T-helper 9 cell (primary cell): ENCODE measurements at places on chromosomes 4 and X.

GRCh38 chr4:153206534-153206933, 2.3 kb downstream of the TRIM2 start:
- DNase-seq, result no peak

DNA sequence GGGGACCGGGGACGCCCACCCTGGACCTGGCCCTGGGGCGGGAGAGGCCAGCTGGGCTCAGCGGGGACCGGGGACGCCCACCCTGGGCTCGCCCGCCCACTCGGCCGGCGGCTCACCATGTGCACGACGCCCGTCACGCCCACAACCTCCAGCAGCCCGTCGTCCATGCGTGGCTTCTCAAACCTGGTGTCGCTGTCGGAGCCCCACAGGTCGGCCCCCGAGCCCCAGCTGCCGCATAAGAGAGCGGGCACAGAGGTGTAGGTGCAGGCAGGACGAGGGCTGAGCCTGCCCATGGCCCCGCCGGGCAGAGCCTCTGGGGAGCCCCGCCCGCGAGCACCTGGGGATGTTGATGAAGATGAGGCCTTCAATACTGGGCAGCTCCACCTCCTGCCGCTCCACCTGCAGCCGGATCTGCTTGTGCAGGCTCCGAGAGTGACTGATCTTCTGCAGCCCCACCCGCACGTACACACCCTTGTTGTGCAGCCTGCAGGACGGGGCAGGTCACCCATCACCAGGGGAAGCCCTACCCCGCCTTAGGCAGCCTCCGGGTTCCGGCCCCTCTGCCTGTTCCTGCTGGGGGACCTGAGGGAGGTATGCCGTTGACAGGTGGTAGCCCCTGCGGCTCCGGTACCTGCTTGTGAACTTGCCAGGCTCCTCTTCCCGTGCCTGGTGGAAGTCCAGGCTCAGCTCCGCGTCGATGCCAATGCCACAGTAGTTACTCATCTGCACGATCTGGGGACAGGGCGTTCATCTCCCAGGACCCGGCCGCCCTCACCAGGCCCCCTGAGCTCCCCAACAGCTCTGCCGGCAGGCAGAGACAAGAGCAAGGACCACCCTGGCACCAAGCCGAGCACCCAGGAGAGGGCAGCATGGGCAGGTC, 11.8 kb downstream of the DGKQ start:
- DNase-seq, result no peak

DNA sequence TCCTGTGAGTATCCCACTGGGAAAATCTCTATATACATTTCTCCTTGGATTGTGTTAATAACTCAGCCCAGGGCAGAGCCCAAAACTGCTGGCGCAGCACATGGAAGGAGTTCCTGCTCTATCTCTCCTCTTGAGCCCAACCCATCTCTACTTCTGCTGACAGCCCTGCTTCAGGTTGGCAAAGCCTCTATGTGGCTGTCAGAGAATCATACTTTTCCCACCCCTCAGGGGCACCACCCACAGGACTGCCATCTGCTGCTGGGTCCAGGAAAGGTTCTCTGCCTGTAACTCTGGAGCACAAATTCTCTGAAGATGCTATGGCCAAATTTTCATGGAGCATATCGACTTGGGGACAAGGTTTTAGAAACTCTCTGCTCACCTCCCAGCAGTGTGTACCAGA, 278.5 kb upstream of the EMCN start:
- no peak for DNase-seq

- DNase-seq, result no peak
Measured at GRCh38 chrX:39728025-39728424, 369.7 kb downstream of the BCOR start.

- no peak for DNase-seq
Measured at GRCh38 chr4:168269896-168270295, 48.7 kb downstream of the DDX60 start.

DNA sequence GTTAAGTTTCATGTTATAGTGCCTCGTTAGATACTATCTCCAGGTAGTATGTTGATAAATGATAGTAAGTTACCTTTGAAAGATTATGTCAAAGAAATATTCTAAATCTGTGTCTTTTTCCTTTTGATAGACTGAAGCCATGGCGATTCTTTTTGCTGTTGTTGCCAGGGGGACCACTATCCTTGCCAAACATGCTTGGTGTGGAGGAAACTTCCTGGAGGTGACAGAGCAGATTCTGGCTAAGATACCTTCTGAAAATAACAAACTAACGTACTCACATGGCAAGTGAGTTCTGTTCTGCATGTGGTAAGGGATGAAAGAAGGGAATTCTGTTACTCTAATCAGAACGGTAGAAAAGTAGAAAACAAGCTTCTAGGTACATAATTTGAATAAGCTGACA, 8.2 kb downstream of the VAMP7 start:
- DNase-seq, result no peak

- no peak for DNase-seq
Measured at GRCh38 chrX:3962511-3963311, 249.3 kb upstream of the PRKX start.

DNA sequence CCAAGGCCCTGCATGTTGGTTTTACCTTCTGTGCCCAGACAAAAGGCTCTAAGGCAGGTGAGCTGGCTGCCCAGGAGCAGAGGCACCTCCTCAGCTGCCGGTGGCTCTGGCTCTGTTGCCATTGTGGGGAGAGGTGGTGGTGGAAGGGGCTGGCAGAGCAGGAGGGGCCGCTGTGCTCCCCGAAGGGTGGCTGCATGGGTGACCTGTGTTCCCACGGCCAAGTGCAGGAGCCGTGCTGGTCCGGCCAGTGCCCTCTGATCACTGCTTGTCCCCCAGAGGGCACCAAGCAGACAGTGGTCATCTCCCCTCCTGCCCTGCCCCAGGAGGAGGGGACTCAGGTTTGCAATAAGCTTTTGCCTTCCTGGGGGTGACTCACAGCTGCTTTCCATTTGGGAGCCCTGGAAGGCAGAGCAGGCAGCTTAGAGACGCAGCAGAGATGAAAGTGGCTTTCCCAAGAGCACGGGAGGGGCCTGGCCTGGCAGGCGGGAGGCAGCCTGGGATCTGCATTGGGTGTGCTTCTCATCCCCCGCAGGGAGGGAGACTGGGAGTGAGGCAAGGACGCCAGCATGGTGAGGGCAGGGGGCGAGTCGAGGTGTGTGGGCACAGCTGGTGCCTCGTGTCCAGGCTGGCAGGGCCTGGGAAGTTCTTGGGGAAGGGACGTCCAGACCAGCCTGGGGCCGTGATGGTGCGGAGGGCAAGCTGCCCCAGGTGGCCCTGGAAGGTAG, 28.7 kb downstream of the DOK7 start:
- no peak for DNase-seq

- DNase-seq, result no peak
Measured at GRCh38 chr4:8127051-8127826, 31.4 kb downstream of the ABLIM2 start.

DNA sequence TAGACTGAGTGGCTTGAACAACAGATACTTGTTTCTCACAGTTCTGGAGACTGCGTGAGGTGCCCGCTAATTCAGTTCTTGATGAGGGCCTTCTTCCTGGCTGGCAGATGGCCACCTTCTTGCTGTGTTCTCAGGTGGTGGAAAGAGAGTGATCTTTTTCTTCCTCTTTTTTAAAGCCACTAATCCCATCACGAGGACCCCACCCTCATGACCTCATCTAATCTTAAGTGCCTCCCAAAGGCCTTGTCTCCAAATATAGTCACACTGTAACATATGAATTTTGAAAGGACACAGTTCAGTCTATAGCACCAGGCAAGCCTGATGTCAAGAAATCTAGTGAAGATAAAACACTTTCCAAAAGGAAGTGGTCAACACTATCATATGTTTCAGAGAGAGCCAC, 12.4 kb downstream of the VAMP7 start:
- no peak for DNase-seq

- DNase-seq, result no peak
Measured at GRCh38 chrX:66221856-66222255, 57.8 kb downstream of the HEPH start.

- no peak for DNase-seq
Measured at GRCh38 chrX:84320614-84321013, 132.6 kb upstream of the RPS6KA6 start.

DNA sequence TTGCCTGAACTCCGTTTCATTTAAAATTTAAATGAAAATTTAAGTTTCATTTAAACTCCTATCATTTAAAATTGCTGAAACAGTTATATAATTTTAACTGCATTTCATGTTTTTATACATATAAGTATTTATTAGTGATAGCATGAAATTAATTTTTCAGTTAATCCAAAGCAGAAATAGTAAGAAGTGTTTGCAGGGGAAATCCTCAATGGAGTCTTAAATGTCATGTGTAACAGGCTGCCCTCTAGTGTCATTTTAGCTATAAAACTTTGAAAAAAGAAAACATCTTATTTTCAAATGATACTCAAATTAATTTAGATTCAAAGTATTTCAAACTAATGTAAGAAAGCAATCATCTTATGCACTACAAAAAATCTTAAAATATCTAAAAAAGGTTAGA, 27.2 kb downstream of the TAPT1 start:
- no peak for DNase-seq

DNA sequence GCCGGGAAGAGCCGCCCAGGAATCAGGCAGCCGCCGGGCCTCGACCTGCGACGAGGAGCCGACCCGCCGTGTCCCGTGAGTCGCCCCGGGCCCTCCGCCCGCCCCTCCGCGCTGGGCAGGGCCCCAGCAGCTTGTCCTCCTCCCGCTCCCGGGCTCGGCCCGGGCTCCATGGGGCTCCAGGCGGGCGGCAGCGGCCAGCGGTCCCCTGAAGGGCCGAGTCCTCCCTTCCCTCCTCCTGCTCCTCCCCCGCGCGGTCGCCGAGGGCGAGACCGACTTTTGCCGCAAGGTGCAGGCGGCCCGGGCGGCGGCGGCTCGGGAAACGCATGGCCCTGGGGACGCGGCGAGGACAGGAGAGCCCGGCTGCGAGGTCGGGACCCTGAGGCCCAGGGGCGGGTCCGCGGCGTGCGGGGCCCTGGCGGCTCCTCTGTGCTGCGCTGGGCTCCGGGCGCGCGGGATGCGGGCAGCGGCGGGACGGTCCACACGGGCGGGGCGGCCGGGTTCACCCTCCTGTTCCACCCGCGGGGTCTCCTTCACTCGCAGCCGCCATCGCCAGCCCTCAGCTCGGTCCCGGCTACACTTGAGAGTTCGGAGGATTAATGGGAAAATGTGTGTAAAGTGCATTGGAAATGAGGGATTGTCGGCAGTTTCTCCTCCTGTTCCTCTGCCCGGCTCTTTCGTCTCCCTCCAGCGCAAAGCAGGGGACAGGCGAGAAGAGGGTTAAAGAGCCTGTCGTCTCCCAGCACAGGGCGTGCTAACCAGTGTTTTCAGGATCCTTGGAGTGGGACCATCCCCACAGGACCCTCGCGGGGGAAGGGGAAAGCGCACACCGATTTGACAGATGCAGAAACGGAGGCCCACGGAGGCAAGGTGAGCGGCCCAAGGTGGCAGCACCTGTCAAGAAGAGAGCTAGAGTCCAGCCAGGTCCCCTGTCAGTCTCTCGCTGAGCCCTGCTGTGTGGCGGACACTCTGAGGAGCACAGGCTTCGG, 16.6 kb upstream of the ZNF718 start:
- no peak for DNase-seq

- no peak for DNase-seq
Measured at GRCh38 chr4:2545321-2546013, 9.0 kb downstream of the FAM193A start.
